ENCODE measurements at places on chromosomes 1 and 21.

DNA sequence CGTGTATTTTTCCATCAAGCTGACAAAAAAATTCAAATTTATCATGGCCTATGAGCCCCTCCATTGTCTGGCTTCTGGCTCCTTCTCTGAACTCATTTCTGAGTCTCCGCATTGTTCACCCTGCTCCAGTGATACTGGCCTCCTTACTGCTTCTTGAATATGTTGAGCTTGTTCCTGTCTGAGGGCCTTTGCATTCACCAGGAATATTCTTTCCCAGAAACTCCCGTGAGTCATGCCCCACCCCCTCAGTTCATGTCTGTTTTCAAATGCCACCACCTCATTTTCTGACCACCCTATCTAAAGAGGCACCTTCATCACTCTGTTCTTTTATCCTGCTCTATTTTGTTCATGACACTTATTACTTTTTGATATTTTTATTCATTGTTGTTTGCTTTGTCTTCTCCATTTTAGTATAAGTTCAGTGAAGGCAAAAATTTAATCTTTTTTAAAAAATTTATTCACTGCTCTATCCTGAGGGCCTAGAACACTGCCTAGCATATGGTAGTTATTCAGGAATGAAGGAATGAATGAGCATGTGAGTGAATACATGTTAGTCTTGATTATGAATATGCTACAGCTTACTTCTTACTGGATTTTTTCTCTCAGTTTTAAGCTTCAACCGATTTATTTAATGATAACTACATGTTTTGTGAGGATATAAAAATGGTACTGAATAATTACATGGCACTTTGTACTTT is 140.4 kb upstream of the C1orf105 start:
- no peak overlapping the region for H3K4me3 ChIP-seq
- H3K4me1 ChIP-seq: no peaks in the 10 kb centered on the region
- H3K27me3 ChIP-seq: no peaks in the 10 kb centered on the region
- H3K27ac ChIP-seq: no peak overlapping the region

DNA sequence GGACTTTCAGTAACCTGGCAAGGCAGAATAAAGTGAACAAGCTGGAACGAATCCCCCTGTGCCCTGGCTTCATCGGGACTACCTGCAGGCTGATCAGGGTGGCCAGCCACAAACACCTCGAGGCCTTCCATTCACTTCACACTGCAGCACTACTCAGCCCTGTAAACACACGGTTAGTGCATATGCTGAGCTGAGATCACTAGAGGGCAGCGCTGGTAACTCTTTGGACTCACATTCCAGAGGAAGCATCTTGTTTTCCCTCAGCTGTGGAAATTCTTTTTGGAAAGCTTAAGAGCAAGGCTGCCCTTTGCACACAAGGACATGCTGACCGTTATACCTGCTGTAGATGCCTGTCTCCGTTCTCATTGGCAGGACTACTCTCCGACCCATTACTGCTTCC is 32.1 kb downstream of the PCSK9 start:
- DNase-seq: peak; percentile 63
- H3K4me1 ChIP-seq: no peaks in the 10 kb centered on the region
- no peaks in the 10 kb centered on the region for H3K27me3 ChIP-seq
- peaks cover 34% of the 10 kb centered on the region for H3K36me3 ChIP-seq

DNA sequence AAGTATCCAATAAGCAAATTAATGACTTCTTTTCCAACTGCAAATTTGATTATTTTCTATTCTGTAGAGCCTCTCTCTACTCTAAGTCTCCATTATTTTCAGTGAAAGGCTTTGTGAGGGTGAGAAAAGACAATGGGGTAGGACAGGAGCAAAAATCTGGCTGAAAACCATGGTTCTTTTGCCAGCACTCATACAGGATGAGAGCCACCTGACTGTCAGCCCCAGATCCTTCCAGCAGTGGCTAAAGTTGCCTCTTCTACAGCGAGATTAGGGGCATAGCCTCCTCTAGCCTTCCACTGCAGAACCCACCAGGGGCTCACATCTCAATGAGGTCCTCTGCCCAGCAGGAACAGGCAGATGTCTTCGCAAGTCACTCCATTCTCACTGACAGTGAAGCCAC is 23.7 kb downstream of the NMNAT2 start:
- no peak for DNase-seq
- no peaks in the 10 kb centered on the region for H3K36me3 ChIP-seq
- H3K27ac ChIP-seq: no peak overlapping the region
- H3K27me3 ChIP-seq: peaks cover 10% of the 10 kb centered on the region

GRCh38 chr1:2143814-2144500 is 50.6 kb downstream of the FAAP20 start:
- H3K4me3 ChIP-seq: no peak overlapping the region
- H3K4me1 ChIP-seq: peaks cover 8% of the 10 kb centered on the region
- H3K36me3 ChIP-seq: no peaks in the 10 kb centered on the region
- no peaks in the 10 kb centered on the region for H3K27me3 ChIP-seq
- H3K27ac ChIP-seq: no peak overlapping the region

GRCh38 chr1:110004583-110004982 is 20.0 kb downstream of the AHCYL1 start:
- no peak for DNase-seq
- no peak overlapping the region for H3K4me3 ChIP-seq
- peaks cover 29% of the 10 kb centered on the region for H3K4me1 ChIP-seq
- no peaks in the 10 kb centered on the region for H3K27me3 ChIP-seq
- peaks cover 5% of the 10 kb centered on the region for H3K36me3 ChIP-seq

DNA sequence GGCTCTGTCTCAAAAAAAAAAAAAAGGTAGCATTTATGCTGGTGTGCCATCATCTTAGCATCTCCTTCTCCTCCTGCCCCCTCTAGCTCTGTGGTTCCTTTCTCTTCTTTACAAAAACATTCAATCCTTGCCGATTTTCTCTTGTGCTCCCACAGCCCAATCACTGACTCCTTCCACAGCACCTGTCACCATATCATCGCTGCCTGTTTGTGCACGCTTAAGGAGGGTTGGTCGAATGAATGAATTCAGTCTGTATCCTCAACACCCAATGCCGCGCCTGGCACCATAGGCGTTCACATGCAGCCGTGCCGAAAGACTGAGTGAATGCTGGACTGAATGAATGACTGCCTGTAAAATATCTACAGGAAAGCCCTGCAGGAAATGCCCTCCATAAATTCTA is 7.9 kb downstream of the RNU5D-1 start:
- no peak overlapping the region for H3K4me3 ChIP-seq
- H3K27me3 ChIP-seq: no peaks in the 10 kb centered on the region
- no peaks in the 10 kb centered on the region for H3K4me1 ChIP-seq
- DNase-seq: no peak

GRCh38 chr1:87123610-87124009 is 205.1 kb upstream of the LMO4 start:
- no peaks in the 10 kb centered on the region for H3K36me3 ChIP-seq
- no peaks in the 10 kb centered on the region for H3K4me1 ChIP-seq
- DNase-seq: no peak

GRCh38 chr1:8789314-8790214 is 27.9 kb downstream of the RERE start:
- H3K4me1 ChIP-seq: no peaks in the 10 kb centered on the region
- H3K36me3 ChIP-seq: no peaks in the 10 kb centered on the region
- H3K27ac ChIP-seq: no peak overlapping the region
- DNase-seq: no peak
- no peak overlapping the region for H3K4me3 ChIP-seq
- H3K27me3 ChIP-seq: no peaks in the 10 kb centered on the region

GRCh38 chr1:114208714-114209113 is 55.0 kb upstream of the SYT6 start:
- no peak overlapping the region for H3K27ac ChIP-seq
- no peaks in the 10 kb centered on the region for H3K27me3 ChIP-seq
- DNase-seq: no peak
- no peaks in the 10 kb centered on the region for H3K4me1 ChIP-seq
- no peak overlapping the region for H3K4me3 ChIP-seq

Data from endothelial cell of umbilical vein (primary cell).